ENCODE measurements at places on chromosomes 2 and 18.

GRCh38 chr18:40056079-40056692, 1898.8 kb upstream of the PIK3C3 start:
- no peak for DNase-seq

- no peak for DNase-seq
Measured at GRCh38 chr18:56299740-56300139, 338.7 kb downstream of the TXNL1 start.

GRCh38 chr18:78713726-78714125, 265.9 kb upstream of the SALL3 start:
- DNase-seq, result no peak

DNA sequence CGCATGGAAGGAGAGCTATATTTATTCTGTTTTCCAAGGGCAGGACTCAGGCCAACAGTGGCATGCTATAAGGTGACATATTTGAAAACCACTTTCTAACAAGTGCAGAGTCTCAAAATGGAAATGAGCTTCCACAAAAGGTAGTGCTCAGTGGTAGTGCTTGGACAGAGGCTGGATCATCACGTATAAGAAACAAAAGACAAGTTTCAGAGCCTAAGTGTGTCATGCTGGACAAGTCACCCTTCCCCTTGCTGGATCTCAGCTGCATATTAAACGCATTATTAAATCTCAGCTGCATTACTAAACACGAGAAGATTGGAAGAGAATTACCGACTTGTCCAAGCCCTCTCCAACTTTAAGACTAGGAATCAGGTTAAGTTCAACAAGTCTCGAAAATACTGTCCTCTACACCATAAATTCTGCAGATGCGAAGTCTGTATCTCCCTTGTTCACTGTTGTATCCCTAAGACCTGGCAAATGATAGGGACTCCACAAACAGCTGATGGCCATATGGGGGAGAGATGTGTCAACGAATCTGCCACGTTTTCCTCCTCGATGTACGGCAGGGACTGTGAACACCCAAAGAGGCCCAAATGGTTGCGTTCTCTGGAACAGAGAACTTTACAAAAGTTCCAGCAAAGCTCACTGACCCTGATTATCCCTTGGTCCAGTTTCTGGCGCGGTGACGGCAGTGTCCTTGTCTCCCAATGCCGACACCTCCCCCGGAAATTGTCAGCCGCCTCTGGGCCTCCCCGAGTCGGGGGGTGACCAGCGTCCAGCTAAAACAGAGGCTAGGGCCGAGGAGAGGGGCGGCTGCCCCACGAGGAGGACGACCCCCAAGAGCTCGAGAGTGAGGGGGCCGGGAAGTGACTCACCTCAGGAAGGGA, 611 bp downstream of the NOL10 start:
- DNase-seq, result no peak

DNA sequence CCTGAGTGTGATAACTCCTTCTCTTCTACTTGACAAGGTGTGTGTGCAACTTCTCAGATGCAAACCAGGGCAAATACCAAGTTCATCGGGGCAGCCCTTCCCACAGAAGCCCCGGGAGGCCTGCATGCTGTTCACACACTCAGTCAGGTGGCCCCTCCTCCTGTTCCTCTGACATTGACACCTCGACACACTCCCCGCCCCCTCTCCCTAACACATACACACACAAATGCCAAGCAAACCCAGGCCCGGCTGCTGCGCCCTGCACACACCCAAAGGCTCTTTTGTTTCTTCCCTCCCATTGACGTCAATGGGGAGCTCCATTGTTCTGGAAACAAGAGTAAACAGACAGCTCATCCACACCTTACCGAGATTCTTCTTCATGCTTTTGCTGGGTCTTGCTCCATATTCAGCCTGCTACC, 1.7 kb upstream of the PER2 start:
- DNase-seq, result peak; percentile 20

DNA sequence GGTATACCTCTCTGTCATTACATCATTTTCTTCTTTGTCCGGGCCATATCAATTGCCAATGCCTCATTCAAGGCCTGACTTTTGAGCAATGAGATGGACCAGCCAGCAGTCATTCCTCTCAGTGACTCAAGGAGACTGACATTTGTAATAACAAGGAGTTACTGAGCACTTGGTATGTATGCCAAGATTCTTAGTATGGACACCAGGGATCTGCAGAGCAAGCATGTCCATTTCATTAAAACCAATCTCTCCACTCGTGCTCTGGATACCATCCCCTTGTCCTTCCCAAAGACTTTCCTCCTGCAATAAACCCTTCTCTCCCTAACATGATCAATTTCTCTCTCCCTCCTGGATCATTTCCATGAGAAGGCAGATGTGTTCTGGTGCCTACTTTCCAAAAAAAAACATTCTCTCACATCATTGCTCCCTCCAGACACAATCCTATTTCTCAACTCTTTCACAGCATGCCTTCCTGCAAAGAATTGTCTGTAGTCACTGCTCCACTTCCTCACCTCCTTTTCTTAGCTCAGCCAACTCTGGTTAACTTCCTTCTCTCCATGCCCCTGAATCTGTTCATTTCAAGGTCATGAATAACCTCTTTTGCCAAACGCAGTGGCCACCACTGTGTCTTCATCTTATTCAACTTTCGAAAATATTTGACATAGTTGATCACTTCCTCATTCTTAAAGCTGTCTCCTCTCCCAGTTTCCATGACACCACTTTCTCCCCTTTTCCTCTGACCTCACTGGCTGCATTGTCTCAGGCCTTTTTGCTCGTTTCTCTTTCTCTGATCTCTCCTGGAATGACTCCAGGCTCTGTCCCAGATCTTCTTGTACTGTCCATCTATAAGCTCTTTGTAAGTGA, 102.8 kb upstream of the CYP1B1 start:
- no peak for DNase-seq

Measured in stimulated activated CD4-positive, alpha-beta T cell treated with anti-CD3 and anti-CD28 coated beads, Interleukin-1b, Interleukin-23, amount 100 ng/mL, for 48 hours (primary cell).